ENCODE measurements at places on chromosomes 3 and 15. TPM values are rescaled to one million over a fixed set of nuclear protein-coding genes. Genes with fewer than 3 reads are reported as not detected.

Gene OSBPL10
- 3.7 TPM for total RNA-seq

Gene SOX14
- total RNA-seq, result not detected

Gene MCCC1
- 37.4 TPM for total RNA-seq

Gene ITGA11
- 41.0 TPM for total RNA-seq

Gene OSTN
- not detected for total RNA-seq

Gene GOLGA8J
- 0.07 TPM for total RNA-seq

Gene PPM1L
- total RNA-seq, result not detected

Measured in MG63 (cell line).